ENCODE measurements at places on chromosomes 5 and 9.

DNA sequence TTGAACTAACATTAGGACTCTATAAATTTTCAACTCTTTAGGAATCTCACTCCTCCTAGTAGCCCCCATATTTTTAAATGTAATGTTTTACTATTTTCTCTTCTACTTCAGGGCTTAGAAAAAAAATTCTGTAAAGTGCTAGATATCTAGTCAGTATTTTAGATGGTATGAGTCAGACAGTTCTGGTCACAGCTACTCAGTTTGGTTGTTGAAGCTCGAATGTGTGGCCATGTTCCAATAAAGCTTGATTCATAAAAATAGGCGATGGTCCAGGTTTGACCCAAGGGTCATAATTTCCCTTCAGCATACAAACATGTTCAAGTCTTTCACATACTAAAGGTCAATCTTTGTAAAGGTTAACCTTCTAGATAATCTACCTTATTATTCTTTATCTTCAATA lies 566.0 kb upstream of the CDH18 start:
- DNase-seq, result no peak

DNA sequence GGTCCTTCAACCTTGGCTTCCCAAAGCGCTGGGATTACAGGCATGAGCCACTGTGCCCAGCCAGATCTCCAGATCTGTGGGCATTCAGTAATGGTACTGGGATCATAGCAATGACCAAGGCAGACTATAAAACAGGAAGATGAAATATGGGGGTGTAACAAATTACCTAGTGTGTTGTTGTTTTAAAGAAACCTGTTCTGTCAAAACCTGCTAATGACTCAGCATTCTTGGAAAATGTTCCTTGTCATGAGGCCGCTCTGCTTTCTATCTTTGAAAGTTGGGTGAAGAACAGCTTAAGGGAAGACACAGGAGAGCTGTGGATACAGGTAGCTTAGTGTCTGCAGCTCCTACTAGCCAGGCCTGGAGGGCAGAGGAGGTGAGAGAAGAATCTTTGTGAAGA lies 19.4 kb downstream of the TARS1 start:
- no peak for DNase-seq

GRCh38 chr5:129114539-129115193 lies 20.1 kb downstream of the ISOC1 start:
- DNase-seq, result no peak

- DNase-seq, result no peak
Measured at GRCh38 chr5:169554251-169554650, 29.3 kb upstream of the SPDL1 start.

DNA sequence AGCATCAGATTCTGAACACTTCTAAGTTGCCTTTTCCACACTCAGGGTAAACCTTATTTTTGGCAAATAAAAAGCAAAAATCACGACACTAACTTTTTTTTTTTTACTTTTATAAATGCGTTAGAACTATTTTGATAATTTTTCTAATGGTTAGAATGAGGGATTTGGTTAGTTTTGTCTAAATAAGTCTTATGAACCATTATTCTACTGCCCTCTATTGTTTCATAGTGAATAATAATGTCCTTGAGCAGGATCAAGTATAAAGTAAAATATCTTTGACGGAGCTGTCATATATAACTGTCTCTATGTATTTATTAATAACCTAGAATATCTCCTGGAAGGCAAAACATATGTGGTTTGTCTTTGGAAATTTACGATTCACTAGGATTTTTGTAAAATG lies 631.8 kb downstream of the GABRG2 start:
- no peak for DNase-seq

- no peak for DNase-seq
Measured at GRCh38 chr5:110716247-110717245, 9.9 kb downstream of the TMEM232 start.

DNA sequence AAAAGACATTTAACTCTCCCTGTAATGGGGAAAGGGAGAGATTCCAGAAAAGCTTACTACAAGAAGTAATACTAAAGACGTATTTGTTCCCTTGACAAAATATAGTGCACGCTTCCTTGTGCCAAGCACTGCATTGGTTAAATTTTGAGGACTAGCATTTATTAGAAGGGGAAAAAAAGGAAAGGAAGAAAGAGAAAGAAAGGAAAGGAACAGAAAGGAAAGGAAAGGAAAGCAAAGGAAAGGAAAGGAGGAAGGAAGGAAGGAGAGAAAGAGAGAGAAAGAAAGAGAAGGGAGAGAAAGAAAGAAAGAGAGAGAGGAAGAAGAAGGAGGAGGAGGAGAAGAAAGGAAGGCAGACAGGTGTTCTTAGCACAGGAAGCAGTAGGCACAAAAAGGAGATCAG lies 110.1 kb upstream of the CDH6 start:
- no peak for DNase-seq

DNA sequence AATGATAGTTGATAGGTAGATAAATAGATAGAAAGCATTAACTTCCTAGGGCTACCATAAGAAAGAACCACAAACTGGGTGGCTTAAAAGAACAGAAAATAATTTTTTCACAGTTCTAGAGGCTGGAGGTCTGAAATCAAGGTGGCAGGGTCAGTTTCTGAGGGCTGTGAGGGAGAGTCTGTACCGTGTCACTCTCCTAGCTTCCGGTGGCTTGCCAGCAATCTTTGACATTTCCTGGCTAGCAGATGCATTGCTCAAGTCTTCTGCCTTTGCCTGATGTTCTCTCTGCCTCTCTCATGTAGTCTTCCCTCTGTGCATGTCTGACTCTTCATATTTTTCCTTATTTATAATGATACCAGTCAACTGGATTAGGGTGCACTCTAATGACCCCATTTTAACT lies 1132.7 kb downstream of the CDH9 start:
- no peak for DNase-seq

DNA sequence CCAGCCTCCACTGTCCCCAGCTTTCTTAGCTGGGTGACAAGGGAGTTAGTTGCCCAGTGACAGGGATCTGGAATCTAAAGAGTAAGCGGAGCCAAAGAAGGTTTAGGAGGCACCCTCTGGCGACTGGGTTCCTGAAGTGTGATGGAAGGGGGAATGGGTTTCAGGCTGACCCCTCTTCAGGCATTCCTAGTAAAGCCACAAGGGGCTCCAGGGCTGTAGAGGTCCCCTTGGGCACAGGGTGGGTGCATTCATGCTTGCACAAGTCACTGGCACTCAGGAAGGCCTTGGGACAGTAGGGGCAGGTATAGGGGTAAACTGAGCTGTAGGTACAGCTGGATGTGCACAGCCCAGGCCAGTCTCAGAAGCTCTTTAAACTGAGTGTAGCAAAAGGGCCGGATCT lies 74.2 kb downstream of the CPLANE1 start:
- no peak for DNase-seq

- DNase-seq, result no peak
Measured at GRCh38 chr9:99150451-99151171, 45.7 kb downstream of the TGFBR1 start.

- DNase-seq, result no peak
Measured at GRCh38 chr5:80072103-80073073, 37.2 kb downstream of the THBS4 start.

GRCh38 chr5:59037453-59037852 lies 454.6 kb downstream of the RAB3C start:
- DNase-seq, result no peak

DNA sequence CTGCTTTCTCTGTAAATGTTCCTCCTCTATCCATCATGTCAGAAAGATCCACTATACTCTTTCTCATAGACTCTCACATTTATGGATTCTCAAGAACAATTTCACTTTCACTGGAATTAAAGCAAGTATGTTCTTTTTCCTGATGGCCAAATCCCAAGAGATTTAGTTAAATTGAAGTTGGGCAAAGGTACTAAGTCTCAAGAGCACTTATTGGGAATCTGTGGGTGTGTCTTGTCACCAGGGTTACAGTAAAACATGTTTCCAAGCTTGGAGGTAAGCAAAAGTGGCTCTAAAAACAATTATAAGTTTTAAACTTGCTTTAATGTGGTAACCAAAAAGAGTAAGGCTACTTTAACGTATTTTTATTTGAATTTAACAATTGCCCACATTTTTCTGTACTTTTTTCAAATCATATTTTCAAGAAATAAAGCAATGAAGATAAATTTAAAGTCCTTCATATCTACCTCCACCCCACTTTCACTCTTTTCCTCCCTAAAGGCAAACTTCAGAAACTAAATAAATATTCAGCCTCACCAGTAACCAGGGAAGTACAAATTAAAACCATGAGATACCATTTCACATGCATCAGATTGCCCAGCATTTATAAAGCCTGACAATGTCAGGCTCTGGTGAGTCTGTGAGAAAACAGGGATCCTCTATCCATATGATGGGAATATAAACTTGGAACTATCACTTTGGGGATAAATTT lies 387.4 kb downstream of the CETN3 start:
- DNase-seq, result no peak

GRCh38 chr5:61417851-61418250 lies 85.8 kb downstream of the ZSWIM6 start:
- no peak for DNase-seq

GRCh38 chr5:168165977-168166376 lies 125.5 kb upstream of the WWC1 start:
- DNase-seq, result no peak

DNA sequence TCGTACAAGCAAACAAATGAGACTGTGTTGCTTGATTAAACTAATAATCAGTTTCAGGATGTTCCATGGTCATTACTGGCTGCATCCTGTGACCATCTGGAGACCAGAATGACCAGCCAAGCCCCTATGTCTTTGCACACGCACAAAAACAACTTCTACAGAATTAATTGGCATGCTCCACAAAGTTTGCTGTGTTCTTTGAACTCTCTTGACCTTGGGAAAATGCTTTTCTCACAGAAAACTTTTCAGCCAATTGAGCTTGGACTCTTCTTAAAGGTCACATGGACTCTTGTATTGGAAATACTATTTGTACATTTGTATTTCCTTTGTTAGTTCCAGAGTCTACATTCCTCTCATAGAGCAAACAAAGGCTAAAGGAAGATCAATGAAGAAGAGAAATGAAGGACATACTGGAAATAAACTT lies 147.8 kb downstream of the ARRDC3 start:
- DNase-seq, result no peak

DNA sequence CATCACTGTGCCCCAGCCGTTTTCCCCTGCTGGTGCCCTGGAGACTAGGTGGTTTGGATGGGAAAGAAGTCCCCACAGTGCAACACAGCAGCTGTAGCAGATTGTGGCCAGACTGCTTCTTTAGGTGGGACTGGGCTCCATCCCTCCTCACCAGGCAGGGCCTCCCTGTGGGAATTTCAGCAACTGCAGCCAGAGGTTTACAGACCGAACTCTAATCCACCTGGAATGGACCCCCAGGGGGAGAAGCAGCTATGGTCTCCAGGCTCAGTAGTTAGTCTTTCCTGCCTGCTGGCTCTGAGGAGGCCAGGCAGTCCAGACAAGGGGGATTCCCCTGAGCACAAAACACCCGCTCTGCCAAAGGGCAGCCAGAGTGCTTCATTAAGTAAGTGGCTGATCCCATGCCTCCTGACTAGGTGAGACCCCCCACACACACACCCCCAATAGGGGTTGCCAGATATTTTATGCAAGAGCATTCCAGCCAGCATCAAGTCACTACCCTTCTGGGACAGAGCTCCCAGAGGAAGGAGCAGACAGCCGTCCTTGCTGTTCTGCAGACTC lies 188.9 kb downstream of the SGCD start:
- no peak for DNase-seq

DNA sequence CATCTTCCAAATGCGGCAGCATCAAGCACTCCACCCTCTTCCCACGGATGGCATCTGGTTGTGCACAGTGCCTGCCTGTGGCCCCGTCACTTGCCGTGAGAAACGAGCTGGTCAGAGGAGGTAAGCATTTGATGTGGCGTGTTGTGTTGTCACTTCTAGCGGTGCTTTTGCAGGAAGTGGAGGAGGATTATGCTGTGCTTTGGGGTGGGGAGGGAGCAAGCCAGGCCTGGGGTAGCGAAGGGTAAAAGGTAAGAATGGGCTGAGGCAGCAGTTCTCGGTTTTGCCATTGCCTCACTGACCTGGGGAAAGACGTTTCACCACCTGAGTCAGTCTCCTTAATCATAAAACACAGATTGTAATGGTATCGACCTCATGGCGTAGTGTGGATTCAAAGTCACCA lies 2.3 kb upstream of the POMT1 start:
- DNase-seq, result no peak

- DNase-seq, result no peak
Measured at GRCh38 chr5:59489551-59489950, 404.0 kb downstream of the PDE4D start.

DNA sequence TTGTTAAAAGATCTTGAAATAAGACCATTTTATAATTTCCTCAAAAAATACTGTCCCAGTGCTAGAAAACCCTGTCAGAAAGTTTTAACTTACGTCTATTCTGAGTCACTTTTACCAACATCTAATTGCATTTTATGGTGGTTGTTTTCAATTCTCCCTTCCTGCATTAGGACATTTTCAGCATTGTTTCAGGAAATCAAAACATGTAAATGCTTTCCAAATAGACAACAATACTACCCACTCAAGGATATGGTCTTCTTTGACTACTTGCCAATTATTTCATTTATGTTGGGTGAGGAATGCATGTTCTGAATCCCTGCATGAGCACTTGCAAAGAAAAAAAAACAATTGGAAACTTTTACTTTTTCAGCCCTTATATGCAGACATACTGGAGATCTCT lies 284.6 kb upstream of the PDE4D start:
- DNase-seq, result no peak
